ENCODE measurements at places on chromosomes 16 and 17.

DNA sequence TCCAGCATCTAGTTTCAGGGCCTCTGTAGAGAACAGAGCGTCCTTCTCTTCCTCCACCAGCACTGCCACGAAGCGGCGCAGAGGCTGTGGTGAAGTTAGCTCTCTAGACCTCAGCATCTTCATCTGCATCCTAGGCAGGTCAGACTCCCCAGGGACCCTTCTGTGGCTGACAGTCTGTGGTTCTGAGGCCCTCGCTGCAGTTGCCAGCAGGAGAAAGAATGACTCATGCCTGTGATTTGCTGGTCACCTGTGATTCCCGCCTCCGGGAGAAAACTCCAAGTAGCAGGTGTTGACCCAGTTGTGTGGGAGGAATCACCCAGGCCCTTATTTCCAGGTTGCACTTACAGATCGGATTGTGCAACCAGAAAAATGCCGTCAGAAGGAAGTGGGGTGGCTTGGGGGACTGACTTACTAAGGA is 117.3 kb upstream of the CACNG5 start:
- no peak for DNase-seq

DNA sequence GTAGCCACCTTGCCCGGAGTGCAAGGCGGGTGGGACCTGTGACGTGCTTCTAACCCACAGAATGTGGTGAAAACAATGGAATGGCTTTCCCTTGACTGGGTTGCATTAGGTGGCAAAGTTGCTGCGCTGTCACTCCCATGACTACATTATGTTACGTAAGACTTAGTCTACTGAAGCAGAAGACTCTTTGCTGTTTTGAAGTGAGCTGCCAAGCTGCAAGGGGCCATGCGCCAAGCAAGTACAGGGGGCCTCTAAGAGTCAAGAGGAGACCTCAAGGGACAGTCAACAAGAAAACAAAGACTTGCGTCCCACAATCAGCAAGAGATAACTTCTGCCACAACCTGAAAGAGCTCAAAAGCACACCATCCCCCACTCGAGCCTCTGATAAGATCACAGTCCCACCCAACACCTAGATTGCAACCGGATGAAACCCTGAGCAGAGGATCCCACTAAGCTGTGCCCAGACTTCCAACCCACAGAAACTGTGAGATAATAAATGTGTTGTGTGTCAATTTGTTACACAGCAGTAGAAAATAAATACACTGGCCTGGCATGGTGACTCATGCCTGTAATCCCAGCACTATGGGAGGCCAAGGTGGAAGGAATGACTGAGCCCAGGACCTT is 16.5 kb downstream of the ANKRD11 start:
- no peak for DNase-seq

- DNase-seq: no peak
Observed at GRCh38 chr16:85563515-85564276, 49.4 kb upstream of the GSE1 start.

- peak; percentile 17 for DNase-seq
Observed at GRCh38 chr17:8143581-8144400, 8.4 kb downstream of the PER1 start.

DNA sequence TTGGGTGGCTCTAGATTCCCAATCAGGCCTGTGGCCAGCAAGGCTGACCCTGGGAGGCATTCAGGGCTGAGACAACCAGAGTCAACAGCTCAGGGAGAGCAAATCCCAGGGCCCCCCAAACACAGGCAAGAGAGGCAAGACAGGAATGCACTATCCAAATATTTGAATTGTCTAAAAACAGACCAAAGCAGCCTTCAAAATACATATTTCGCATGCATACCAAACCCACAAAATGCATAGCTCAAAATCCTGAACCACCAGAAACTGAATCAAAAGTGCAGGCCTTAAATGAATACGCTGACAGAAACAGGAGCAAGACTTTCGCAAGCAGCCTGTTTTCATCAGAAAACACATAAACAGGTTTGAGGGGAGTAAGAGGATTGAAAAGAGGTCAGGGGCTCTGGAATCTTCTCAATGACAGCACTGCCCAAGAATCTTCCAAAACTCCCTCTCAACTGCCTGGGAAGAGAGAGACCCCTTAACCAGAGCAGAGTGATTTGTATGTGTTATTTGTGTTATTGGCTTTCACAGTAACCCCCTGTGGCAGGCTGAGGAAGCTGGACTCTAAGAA is 213.6 kb upstream of the CDH5 start:
- DNase-seq: no peak

- DNase-seq: no peak
Observed at GRCh38 chr16:7703672-7704071, 371.0 kb downstream of the RBFOX1 start.

DNA sequence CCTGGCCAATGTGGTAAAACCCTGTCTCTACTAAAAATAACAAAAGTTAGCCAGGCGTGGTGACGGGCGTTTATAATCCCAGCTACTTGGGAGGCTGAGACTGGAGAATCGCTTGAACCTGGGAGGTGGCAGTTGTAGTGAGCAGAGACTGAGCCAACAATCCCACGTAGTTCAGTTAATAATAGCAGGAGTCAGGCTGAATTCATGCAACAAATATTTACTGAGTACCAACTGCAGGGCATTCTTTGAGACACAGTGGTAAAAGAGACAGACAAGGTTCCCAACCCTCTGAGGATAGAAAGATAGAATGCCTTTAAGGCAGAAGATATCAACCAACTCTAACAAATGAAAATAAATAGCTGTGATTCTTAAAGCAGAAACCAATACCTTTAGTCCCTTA is 39.1 kb downstream of the SPOP start:
- no peak for DNase-seq

DNA sequence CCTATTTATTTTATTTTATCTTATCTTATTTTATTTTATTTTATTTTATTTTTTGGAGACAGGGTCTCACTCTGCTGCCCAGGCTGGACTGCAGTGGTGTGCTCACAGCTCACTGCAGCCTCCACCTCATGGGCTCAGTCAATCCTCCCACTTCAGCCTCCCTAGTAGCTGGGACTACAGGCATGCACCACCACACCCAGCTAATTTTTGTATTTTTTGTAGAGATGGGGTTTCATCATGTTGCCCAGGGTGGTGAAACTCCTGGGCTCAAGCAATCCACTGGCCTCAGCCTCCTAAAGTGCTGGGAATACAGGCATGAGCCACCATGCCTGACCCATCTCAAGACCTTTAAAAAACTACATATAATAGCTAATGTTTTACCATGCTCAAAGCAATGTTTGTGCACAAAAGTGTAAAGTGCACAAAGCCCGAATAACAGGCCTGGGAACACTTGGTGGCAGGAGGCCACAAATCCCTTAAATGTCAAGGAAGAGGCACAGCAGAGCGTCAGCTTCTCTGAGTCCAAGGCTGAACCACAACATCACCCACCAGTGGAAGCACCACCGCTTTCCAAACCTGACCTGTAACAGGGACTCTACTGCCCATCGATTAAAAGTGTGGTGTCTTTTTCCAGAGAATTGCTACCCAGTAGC is 30.6 kb upstream of the SLC39A11 start:
- no peak for DNase-seq

DNA sequence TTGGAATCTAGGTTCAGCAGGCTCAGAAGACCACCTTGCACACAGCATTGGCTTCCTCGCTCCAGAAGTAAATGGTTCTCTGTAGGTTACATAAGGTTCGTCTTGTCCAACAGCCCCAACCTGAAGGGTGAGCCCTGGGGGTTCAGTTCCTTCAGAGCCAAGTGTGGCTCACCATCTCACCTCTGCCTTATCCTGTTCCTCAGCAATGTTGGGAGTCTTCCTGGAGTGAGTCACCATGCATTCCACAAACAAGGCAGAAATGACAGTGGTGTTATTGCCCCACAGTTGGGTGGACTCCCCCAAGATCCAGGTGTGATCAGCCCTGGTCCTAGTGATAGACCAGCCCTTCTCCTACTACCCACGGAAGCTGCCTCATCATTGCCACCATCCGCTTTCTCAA is 26.8 kb upstream of the SMPD3 start:
- no peak for DNase-seq

GRCh38 chr16:11240636-11241473 is 15.1 kb downstream of the SOCS1 start:
- no peak for DNase-seq

DNA sequence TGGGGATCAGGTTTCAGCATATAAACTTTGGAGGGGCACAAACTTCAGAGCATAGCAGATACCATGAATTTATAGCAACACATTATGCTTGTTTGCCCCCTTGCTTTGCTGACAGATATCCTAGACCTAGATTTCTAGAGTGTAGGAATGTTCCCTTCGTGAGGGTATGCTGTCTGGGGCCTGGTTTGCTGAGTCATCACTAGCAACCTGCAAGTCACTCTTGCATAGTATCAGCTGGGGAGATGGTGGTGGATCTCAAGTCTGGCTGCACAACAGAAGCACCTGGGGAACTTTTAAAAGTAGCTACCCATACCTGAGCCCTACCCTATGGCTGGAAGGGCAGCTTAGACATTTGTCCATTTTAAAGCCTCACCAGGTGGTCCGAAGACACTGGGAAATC is 22.3 kb upstream of the HSBP1 start:
- DNase-seq: no peak

DNA sequence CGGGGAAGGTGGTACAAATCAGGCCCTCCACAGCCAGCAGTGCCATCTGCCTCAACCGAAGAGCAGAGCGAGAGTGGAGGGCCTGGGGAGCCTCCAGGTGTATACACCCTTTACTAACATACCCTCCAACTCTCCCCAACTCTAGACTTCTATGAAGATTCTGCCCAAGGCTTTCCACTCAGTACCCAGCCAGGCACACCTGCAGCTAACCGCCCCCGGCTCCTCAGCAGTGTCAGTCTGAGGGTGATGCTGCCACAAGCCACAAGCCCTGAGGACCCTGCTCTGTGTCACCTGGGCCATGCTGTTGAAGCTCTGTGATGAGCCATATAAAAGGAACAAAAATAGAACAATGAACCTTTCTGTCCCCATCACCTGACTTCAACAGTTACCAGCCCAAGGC is 3.8 kb downstream of the CENPV start:
- DNase-seq: no peak

DNA sequence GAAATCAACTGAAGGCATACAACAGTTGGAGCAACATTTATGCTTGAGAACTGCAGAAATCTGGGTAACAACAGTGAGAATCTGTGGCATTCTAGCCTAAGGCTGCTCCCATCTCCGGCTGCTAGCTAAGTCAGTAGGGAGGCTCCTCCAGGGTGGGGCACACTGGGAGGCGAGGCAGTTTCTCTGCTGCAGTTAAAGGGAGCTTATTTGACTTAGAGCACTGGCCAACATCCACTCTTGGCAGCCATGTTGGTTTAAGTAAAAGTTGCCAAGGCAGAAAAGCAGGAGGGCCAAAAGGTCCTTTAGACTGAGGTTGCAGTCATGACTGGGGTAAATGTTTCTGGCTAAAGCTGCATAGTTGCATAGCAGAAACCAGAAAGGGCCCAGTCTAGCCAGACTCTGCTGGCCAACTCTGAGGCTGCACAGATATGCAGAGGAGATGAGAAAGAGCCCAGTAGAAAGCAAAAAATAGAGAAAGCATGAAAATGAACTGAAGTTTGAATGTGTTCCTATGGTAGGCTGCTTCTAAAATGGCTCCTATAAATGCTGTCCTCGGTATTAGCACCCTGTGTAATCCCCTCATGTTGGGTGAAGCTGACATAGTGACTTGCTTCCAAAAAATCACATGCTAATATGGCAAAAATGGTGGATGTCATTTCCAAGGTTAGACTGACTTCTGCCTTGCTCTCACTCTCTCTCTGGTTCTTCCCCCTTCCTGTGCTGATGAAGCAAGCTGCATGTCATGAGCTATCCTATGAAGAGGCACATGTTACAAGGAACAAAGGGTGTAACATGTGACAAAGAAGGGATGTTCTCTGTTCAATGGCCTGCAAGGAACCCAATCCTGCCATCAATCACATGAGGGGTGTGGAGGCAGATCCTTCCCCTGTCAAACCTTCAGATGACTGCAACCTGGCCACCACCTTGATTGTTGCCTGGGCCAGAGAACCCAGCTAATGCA is 3.7 kb upstream of the C16orf78 start:
- DNase-seq: no peak

DNA sequence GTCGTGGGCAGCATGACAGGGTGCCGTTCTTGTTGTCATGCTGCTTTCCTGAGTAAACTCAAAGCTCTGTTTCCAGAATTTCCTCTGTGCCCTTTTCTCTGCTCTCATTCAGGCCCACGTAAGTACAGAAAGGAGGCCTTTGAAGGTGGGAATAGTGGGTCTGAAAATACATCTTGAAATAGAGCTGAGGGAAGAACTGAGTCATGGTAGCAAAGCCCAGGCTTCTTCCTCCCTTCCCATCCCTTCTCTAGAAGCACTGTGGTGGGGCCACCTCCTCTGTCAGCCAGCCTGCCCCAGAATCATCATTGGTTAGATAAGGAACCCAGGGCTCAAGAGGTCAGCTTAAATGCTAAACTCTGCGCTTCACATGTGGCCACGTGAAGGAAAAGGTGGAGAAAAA is 9.4 kb downstream of the CTRL start:
- DNase-seq: no peak

DNA sequence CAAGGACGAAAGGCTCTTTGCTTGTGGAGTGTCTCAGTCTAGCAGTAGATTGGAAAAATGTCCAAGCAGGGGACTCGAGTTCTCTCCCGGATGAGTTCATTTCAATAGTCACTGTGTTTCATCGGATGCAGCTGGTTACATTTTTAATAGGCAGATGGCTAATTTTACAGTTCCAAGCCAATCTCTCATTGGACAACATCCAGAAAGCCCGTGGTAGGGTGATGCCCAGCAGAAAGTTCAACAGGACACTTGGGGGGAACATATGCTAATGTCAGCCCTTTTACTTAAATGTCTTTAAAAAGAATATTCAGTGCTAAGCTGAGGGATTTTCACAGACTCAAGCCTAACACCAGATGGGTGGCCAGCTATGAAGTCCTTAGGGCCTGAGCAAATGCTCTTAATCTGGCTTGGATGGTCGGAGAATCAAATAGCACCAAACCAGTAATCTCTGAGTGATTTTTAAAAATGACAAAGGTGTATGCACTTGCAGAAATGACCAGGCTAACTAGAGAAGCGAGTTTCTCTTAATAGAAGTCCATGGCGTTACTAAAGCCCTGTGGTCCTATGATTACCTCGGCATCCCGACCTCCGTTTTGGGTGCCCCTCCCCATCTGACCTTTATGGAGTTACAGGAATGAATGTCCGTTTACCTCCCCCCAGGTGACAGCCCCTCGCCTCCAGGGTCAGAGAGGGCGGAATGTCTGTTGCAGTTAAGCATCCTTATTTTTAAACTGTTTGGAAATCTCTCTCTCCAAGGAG is 289.2 kb upstream of the SALL1 start:
- DNase-seq: no peak

- no peak for DNase-seq
Observed at GRCh38 chr16:83935005-83935857, 17.8 kb upstream of the OSGIN1 start.

GRCh38 chr17:57766318-57766943 is 21.3 kb upstream of the CCDC182 start:
- DNase-seq: no peak

Data from T-helper 17 cell (primary cell).